NCI-H1417 (cell line): ENCODE measurements at places on chromosomes 6 and 20.
A peak's percentile ranks its signal among the peaks of the same experiment; 100 is the strongest.

- DNase-seq = no peak
These were observed 9.0 kb upstream of the ISM1 start for GRCh38 chr20:13211956-13212618.

GRCh38 chr6:132893772-132894490, 79.6 kb downstream of the RPS12 start:
- no peak for DNase-seq

DNA sequence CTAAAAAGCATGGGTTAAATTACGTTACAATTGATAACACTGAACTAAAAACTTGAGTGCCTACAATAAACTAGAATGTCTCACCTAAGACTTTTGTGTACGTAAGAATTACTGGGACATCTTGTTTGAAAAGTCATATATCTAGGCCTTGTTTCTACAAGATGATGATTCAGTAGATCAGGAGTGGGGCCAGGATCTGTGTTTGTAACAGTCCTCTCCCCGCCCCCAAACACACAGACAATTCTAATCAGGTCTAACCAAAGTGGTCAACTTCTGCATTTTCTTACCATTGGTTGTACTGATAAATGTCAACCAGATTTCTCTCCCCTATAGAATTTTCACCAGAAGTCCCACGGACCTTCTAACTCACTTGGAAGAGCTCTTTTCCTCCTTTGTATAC, 56.9 kb downstream of the RAMACL start:
- DNase-seq = no peak

- DNase-seq = no peak
These were observed 195.3 kb downstream of the MOXD1 start for GRCh38 chr6:132205946-132206345.

- DNase-seq = peak; percentile 3
These were observed 197.0 kb downstream of the SIM1 start for GRCh38 chr6:100267721-100268123.

DNA sequence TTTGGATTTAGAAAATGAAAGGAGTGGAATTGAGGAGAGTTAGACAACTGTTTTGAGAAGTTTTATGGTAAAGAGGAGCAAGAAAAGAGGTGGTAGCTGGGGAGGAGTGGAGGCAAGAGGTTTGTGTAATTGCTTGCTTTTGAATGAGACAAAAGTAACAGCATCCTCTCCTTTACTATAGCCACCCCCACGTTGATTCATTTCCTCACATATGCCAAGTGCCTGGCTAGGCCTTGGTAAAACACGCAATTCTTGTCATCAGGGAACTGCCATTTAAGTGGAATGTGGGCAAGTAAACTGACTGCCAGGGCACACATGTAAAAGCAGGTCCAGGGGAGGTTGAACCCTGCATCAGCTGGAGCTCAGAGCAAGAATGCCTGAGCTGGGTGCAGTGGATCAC, 4.1 kb downstream of the MTRES1 start:
- no peak for DNase-seq

GRCh38 chr6:5004373-5005037, 668 bp upstream of the RPP40 start:
- no peak for DNase-seq

GRCh38 chr20:50679753-50680104, 11.6 kb downstream of the RIPOR3 start:
- DNase-seq = no peak

DNA sequence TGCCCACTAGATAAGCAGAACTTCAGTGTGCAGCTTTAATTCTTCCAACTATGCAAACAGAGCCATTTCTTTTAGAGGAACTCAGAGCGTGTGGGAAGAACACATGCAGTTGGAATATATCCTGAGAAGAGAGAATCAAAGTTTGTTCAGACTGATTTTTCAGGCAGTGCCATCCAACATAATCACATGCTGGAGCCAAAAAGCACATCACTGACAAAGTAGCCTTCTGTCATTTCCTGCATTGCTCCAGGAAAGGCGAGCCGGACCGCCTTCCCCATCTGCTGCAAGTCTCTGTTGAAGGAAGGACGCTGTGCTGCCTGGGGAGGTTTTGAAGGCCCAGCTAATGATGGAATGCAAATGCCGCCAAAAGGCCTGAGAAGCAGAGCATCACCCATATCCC, 98.4 kb downstream of the DOK5 start:
- no peak for DNase-seq

DNA sequence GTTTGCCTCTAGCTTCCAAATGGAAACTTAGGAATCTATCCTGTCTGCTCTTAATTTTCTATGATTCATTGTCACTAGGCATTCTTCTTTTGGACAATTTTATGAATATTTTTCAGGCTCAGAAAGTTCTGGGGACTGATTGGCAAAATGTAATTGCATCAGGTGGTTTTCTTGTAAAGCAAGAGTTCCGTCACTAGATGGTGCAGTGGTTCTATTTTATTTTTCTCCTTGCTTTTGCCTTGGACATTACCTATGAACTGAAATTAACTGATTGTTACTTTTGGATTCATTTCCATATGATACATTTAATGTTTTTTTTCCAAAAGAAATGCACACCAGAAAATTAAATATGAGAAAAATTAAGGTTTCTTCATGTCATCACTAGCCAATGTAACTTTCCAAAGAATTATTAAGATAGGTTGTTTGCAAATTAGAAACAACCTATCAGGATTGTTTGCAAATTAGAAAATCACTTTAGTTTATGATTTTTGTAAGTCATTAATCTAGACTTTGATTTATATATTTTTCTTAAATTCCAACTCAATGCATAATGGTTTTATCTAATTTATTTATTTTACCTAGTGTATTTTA, 48.0 kb downstream of the TMEM170B start:
- DNase-seq = peak; percentile 72

DNA sequence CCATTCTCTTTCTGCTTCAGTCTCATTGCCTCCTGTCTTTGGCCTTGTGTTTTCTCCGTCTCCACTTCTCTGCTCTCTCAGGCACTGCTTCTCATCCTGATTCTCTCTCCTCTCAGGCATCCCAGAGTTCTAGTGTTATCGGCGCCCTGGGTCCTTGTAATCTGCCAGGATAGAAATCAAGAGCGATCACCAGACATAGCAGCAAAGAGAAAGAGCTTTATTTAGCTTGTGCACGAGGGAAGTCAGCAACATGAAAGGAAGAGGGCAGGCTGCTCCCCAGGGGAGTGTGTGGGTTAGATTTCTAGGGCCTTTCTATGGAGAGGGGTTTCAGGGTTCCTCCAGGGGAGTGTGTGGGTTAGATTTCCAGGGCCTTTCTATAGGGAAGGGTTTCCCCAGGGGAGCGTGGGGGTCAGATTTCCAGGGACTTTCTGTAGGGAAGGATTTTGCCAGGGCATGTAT, 32.5 kb downstream of the SUN5 start:
- DNase-seq = no peak

- DNase-seq = no peak
These were observed 25.0 kb upstream of the EMILIN3 start for GRCh38 chr20:41391587-41392001.

GRCh38 chr6:148620579-148621298, 126.1 kb upstream of the UST start:
- no peak for DNase-seq
